Stimulated activated effector memory CD8-positive, alpha-beta T cell treated with anti-CD3 and anti-CD28 coated beads, Interleukin-12 subunit alpha, Interleukin-12 subunit beta, amount 100 ng/mL, for 72 hours (primary cell): ENCODE measurements at places on chromosomes 11 and 22.

DNA sequence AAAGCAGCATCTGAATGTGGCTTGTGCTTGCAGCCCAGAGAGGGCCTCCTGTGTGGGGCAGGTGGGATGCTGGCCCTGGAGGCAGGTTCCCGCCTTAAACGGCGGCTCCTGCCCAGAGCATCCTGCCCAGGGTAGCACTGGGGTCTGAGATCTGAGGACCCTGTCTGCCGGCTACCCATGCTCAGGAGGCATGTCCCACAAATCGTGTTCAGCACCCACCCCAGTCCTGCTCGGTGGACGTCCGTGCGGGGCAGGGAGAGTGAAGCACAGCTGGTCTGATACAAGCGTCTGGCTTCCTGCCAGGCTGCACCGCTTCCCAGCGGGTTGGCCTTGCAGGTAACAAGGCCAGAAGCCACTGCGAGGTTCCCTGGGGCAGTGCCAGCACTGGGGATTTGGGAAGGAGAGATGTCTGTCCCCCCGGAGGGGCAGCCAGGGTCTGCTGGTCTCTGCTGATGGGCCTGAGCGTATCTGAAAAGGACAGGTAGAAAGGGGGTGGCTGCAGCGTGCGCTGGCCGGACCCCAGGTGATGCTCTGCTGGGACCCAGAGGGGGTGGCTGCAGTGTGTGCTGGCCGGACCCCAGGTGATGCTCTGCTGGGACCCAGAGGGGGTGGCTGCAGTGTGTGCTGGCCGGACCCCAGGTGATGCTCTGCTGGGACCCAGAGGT, 3.6 kb downstream of the TRABD start:
- DNase-seq: no peak

GRCh38 chr22:42001706-42002105, 3.1 kb downstream of the WBP2NL start:
- no peak for DNase-seq

DNA sequence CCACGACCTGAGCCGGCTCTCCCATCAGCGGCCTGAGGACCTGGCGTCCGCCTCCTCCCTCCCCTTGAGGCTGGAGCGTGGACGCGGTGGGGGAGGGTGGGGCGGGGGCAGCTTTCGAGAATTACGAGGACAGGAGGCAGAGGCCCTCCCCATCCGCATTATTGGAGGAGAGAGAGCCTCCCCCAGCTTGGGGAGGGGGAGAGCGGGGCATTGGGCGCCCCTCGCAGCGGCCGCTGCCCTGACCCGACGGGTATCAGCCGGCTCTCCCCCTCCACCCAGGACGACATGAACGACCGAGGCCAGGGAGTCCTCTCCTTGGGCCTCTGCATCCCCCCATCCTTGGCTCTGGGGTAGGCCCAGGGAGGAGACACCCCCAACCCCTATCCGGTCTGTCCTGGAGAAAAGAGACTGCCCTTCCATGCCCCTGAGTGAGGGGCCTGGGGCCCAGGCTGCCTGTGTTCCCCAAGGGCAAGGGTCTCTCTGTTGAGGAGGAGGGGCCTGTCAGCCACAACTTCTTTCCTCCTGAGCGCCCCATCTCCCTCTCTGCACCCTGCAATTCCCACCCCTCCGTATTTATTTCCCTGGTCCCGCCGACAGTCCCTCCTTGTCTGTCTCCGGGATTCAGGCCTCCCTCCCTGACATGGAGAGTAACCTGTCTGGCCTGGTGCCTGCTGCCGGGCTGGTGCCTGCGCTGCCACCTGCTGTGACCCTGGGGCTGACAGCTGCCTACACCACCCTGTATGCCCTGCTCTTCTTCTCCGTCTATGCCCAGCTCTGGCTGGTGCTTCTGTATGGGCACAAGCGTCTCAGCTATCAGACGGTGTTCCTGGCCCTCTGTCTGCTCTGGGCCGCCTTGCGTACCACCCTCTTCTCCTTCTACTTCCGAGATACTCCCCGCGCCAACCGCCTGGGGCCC, 495 bp downstream of the GPR137 start:
- DNase-seq: no peak

GRCh38 chr11:18013790-18014507, 1.1 kb upstream of the SERGEF start:
- peak; percentile 2 for DNase-seq

GRCh38 chr11:85989746-85990145, 79.1 kb downstream of the PICALM start:
- no peak for DNase-seq

DNA sequence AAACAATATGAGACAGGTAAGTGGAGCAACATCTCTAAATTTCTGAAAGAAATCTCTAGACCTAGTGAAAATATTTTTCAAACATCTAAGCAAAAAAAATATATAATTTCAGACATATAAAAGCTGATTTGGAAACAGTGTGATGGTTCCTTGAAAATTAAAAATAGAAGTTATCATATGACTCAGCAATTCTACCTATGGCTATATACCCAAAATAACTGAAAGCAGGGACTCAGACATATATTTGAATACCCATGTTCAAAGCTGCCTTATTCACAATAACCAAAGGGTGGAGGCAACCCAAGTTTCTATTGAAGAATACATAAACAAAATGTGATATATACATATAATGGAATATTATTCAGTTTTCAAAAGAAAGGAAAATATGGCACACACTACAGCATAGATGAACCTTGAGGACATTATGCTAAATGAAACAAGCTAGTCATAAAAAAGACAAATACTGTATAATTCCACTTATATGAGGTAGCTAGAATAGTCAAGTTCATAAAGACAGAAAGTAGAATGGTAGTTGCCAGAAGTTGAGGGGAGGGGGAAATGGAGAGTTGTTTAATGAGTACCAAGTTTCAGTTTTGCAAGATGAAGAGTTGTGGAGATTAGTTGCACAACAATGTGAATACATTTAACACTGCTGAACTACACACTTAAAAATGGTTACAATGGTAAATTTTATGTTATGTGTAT, 300.4 kb downstream of the TTC28 start:
- DNase-seq: no peak

DNA sequence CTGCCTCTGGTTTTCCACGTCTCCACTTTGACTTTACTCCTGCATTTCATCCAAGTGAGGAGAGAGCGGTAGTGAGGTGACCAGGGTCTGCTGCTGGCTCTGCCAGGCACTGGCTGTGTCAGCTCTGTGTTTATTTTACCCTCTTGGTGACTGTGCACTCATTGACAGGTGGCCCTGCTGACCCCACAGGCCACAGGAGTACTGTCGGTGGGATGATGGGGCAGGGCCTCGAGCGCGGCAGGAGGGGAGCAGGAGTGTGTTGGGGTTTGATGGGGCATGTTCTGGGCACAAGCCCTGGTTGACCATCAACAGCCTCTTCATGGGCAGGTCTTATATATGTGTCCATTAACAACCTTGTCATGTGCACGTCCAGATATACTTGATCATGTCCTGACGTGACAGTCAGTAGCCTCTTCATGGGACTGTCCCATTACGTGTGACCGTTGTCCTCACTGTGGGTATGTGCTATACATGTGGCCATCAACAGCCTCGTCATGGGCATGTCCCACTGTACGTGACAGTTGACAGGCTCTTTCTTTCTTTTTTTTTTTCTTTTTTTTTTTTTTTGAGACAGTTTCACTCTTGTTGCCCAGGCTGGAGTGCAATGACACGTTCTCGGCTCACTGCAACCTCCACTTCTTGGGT, 31.4 kb upstream of the ACR start:
- no peak for DNase-seq

DNA sequence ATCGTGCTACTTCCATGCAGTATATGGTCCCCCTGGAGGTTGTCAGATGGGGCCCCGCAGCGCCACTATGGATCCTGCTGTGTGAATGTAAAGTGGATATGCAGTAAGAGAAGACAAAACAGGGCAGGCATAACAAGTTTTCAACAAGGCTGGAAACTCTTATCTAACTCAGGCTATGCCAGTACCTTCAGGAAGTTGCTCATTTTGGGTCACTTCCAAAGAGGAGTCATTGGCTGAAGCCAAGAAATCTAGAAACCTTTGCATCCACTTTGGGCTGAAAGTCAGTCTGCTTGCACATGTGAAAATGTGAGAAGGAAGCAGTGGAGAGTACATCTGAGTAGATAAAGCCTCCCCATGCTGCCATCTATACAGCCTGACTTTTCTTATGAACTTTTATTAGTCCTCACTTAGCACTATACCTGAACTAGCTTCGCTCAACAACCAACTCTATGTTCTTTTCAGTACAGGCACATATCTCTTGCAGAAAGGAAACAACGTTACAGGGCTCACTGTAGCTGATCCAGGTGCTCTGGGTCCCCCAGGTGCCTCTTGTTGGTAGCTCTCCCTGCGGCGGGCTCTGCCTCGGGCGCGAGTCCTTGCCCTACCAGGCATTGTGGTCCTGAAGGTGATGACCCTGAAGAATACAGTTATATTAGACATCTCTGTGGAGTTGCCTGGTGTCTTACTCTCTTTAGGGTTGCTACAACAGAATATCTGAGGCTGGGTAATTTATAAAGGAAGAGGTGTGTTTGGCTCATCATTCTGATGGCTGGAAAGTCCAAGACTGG, 12.4 kb downstream of the PIWIL3 start:
- no peak for DNase-seq

DNA sequence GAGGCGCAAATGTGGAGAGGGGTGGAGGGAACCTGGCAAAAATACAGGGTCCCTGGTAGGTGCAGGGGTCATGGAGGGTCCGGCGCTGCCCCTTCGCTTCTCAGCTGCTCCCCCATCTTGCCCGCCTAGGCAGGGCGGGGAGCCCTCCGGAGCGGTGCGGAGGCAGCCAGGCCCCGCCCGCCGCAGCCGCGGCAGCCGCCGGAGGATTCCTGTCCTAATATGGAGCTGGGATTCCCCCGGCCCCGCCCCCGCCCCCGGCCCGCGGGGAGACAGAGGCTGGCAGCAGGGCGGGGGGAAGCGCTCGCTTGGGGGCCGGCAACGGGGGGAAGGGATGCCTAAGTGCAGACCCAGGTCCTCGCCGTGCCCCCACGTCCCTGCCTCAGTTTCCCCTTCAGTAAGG, 1.0 kb upstream of the NPAS4 start:
- no peak for DNase-seq

GRCh38 chr11:44611687-44612434, 46.4 kb downstream of the CD82 start:
- peak; percentile 71 for DNase-seq

DNA sequence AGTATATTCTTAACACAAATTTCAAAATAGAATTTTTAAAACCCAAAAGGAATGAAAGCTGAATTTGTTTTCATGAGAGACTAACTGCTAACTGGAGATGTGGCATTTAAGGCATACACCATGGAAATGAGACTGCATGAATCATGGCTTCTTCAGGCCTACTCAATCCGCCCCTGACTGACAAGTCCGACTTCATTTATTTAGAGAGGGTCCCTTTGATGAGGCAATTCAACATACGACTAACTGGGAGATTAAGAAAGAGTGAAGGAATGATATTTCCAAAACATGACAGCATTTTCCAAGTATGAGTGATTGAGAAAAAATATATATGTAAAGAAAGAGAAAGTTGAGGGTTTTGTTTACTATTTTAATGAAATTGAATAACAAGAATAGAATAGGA, 720.1 kb downstream of the DLG2 start:
- DNase-seq: no peak

GRCh38 chr11:125263268-125263790, 98.8 kb downstream of the PKNOX2 start:
- no peak for DNase-seq

DNA sequence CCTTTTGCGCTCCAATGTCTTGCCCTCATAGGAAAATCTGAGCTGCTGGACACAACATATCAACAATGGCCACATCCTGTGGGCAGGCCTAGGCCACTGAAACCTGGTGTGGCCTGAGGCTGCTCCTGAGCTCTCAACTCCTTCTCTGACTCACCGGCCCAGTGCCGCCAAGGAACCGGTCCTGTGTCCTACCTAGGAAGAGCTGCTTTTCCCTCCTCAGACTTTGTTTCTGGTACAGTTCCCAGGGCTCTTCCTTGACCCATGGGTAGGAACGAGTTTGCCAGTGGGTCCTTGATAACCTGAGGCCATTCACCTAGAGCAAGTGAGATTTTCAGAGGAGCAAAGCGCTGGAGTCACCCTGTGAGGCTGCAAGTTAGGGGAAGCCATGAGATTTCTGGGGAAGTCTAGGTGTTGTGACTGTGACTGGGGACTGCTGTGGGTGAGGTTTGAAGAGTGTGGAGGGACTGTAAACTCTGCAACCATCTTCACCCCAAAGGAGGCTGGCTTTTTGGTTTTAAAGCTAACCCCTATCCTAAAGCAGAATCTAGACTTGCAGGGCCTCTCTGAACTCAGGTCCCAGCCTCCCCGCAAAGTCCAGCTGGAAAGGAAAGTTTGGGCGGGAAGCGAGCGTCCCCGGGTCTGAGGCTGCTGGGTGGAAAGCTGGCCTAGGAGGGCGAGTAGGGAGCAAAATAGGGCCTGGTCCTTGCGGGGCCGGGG, 12.0 kb upstream of the PAX6 start:
- DNase-seq: no peak

DNA sequence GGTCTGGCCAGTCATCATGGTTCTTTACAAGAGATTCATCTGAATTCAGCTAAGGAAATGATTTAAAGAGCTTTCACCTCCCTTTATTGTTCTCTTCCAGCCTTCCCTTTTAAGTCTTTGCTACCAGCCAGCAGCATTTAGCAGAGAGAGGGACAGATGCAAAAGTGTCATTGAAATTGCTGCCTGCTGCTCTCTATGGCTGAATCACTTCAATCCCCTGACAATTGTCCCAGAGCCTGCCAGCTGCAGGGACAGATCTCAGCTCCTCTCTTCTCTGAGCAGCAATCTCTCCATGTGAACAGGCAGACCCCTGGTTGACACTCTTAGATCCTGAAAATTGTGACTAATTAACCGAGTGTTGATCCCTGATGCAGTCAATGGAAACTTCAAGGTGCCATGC, 816.9 kb upstream of the CCDC90B start:
- no peak for DNase-seq

DNA sequence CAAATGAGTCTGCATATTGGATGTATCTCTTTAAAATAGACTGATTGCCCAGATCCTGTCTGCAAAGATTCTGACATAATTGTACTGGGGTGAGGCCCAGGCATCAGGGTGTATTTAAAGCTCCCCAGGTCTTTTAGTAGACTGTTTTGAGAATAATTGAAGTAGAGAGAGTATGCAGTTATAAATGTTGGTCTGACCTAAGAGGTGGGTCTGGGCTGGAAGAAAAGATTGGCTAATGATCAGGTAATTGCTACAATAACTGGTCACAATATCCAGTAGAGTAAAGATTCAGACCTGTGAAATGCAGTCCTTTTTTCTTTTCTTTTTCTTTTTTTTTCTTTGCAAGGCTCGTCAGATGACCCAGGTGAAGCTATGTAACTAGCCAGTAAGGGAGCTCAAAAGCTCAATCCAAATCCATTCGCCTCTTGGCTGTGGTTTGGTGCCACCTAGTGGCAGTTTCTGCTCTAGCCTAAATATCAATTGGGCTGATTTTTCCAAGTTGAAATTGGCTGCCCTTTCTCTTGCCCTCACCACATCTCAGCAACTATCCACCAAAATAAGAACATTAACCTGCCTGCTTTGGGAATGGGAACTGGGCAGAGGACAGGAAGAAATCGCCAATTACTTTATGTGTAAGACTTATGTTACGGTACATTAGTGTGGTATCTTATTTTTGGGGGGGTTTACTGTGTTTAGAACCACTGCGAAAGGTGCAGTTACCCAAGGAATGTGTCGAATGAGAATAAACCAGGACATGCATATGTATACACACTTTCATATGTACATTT, 45.9 kb downstream of the ZNF143 start:
- peak; percentile 83 for DNase-seq
